ENCODE measurements at places on chromosomes 6 and 20.

- peak; percentile 57 for DNase-seq
Measured at GRCh38 chr6:41451039-41451438, 95.1 kb upstream of the FOXP4 start.

- no peak for DNase-seq
Measured at GRCh38 chr20:6632187-6632586, 135.3 kb upstream of the BMP2 start.

- DNase-seq = no peak
Measured at GRCh38 chr6:111057074-111057752, 30.1 kb upstream of the SLC16A10 start.

- DNase-seq = no peak
Measured at GRCh38 chr6:2545383-2546038, 205.2 kb downstream of the MYLK4 start.

- no peak for DNase-seq
Measured at GRCh38 chr20:50267041-50267865, 76.6 kb downstream of the CEBPB start.

GRCh38 chr6:24922170-24922569 lies 13.6 kb downstream of the RIPOR2 start:
- DNase-seq = no peak

DNA sequence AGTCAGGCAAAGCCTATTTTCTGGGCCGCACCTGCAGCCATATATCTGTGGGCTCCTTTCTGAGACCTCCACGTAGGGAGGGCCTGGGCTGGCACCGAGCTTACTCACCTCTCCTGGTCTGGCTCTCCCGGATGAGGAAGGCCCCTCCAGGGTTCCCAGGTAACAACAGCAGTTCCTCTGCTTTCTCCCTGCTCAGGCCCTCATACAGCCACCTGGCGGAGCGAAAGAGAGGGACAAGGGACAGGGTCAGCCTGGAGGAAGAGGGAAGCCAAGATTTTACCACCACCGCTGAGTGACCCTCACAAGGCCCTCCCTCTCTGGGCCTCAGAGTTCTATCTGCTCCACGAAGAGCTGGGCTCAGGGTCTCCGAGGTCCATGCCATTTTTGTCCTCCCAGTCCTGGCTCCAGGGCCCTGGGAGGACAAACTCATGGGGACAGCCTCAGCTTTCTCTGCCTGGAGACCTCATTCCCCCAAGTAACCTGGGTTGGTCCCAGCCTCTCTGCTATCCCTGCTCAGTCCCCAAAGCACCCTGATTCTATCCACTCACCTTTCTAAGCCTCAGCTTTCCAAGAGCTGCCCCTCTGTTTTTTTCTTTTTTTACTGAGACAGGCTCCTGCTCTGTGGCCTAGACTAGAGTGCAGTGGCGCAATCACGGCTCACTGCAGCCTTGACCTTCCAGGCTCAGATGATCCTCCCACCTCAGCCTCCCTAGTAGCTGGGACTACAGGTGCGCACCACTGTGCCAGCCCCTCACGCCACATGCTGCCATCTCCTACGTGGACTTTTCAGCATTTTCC lies 13.3 kb downstream of the SLA2 start:
- peak; percentile 59 for DNase-seq

GRCh38 chr6:11947575-11947974 lies 64.5 kb upstream of the HIVEP1 start:
- no peak for DNase-seq

GRCh38 chr6:2449572-2449940 lies 204.2 kb upstream of the GMDS start:
- no peak for DNase-seq

GRCh38 chr6:82025271-82025670 lies 222.3 kb downstream of the IBTK start:
- DNase-seq = no peak

- peak; percentile 37 for DNase-seq
Measured at GRCh38 chr20:41361757-41362747, 4.6 kb downstream of the EMILIN3 start.

- DNase-seq = no peak
Measured at GRCh38 chr6:168318579-168319278, 848 bp downstream of the DACT2 start.

- DNase-seq = no peak
Measured at GRCh38 chr20:51276296-51276695, 253.4 kb upstream of the KCNG1 start.

GRCh38 chr20:18571578-18571977 lies 4.3 kb downstream of the SMIM26 start:
- no peak for DNase-seq

GRCh38 chr6:129661536-129662405 lies 48.2 kb downstream of the ARHGAP18 start:
- DNase-seq = no peak

- DNase-seq = no peak
Measured at GRCh38 chr20:41380551-41381193, 14.1 kb upstream of the EMILIN3 start.

DNA sequence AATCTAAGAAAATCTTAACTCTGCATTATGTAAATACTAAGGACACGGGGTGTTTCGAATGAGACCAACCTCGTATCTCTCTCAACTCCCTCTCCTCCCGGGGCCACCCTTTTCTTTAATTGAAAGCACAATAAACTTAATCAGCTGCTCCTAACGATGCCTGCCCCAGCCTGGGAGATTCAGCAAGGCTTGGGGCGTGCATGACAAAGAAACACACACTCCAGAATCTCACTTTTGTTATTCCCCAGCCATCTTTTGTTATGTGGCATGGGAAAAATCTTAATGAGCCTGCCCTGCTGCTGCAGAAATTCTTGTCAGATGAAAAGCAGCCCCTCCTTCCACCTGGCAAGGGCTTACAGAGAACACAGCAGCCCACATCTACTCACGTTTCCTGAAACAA lies 117.4 kb downstream of the TTLL2 start:
- DNase-seq = peak; percentile 75

- DNase-seq = no peak
Measured at GRCh38 chr6:152176268-152176667, 368.8 kb downstream of the ESR1 start.

DNA sequence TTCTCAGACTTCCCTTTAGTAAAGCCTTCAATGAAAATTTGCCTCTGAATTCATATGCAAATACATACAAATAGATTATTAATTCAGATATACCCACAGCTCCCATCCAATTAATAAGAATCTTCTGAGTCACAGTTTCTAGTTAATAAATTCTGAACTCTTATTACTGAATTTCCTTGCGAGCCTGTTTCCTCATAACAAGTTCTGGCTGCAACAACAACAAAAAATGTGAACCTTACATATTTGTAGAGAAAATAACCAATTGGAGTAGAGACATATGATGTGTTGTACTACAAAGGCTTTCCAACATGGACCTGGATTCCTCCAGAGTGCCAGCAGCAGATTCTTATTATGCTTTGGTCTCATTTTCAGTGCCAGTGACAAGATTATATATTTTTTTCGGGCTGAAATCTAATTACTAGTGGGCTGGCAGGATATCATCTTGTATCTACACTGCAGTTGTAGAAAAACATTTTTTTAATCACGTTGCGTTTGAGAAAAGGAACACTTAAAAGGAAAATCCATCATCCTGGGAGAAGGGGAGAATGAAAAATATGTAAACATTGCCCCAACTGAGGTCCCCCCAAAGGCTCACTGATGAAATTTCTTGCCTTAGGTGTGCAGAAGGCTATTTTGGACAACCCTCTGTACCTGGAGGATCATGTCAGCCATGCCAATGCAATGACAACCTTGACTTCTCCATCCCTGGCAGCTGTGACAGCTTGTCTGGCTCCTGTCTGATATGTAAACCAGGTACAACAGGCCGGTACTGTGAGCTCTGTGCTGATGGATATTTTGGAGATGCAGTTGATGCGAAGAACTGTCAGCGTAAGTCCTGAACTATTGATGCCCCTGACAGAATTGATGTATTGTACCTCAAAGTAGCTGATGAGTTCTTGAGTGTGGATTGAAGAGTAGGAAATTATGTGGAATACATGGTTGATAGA lies 404.6 kb downstream of the LAMA2 start:
- DNase-seq = no peak

DNA sequence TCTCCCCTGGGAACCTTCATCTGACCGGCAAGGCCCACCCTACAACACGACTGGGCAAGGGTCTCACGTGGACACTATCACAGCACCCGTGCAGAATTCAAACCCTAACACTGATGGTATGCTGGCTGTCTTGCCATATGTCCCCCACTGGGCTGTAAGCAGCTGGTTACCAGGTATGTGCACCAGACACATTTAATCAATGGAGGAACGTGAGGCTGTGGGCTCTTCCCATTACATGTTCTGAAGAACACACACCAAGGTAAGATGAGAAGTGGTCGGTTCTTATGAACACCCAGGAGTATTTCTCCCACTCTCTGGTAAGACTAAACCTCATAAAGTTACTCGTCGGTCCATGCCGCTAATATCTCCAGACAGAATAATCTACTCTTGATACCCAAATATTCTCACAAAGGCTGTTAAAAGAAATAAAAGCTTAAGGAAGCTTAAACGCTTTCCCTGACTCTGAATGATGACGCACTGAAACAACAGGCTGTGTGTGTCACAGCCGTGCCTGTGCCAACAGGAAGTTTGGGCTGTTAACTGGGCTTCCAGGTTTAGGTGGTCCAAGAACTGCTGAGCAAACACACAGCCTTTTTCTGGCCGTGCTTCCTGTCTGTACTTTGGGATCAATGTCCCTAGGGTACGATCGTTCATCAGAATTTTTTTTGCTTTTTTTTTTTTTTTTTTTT lies 75.3 kb downstream of the SLC23A2 start:
- no peak for DNase-seq

- DNase-seq = no peak
Measured at GRCh38 chr20:60009318-60009717, 51.1 kb downstream of the CDH26 start.

DNA sequence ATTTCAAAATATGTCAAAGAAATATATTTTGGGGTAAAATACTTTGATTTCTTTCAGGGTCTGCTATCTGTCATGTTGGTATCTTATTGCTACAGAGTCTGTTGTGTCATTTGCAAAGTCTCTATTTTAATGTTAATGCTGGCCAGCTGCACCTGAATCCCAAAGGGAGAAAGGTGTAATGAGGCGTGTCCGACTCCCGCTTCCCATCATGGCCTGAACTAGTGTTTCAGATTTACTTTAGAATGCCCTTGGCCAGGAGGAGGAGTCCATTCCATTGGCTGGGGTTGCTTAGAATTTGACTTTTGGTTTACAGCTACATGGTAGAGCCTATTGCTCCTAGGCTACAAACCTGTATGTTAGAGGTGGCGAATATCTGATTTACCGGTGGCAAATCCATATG lies 69.3 kb downstream of the FAM50B start:
- no peak for DNase-seq

DNA sequence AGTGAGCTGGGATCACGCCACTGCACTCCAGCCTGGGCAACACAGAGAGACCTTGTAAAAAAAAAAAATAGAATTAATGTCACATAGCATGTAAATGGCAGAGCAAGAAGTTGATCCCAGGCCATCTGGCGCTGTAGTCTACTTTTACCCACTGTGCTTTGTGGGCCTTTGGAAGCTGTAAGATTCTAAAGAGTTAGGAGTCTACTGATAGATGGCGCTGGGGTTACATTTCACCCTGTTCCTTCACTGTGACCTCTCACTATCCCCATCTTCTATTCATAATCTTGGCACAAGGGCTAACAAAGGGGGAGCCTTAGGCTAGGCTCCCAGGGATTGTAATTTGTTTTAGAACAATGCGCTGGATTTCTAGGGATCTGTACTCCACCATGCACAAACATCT lies 24.4 kb downstream of the SIRPD start:
- DNase-seq = no peak

- DNase-seq = no peak
Measured at GRCh38 chr20:44098256-44098630, 88.7 kb downstream of the JPH2 start.

DNA sequence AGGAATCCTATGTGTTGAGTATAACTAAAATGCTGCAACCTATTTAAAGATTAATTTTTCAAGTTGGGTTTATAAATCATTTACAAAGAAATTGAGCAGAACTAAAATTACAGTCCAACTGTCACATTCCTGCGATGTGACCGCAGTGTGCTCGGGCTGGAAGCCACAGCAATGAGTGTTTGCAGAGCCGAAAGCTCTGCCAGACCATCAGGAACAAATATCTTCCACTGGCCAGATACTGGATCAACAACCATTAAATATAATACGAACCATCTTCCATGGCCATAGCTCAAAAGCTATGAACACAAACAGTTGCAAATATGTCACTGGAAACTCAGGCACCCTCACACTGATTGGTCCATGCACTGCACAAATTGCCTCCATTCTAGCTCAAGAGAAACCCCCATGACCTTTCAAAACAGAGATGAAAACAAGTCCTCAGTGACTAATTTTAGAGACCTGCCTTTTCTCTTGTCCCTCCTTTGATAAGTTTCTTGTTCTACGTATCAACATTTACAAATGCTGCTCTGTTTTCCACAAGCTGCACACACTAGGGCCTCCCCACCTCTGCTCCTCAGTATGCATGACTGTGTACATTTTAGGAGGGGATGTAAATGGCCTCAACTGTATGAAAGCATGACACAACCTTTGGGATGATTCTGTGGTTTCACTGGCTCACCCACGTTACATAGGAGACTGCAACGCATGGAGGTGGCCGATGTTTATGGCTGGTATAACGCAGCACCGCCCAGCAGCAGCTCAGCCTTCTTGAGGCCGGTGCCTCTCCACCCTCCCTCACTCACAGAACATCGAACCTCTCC lies 171.7 kb downstream of the WDR27 start:
- DNase-seq = no peak

- DNase-seq = no peak
Measured at GRCh38 chr6:34600796-34601195, 44.7 kb upstream of the SPDEF start.

- no peak for DNase-seq
Measured at GRCh38 chr6:2229742-2230141, 15.7 kb downstream of the GMDS start.

DNA sequence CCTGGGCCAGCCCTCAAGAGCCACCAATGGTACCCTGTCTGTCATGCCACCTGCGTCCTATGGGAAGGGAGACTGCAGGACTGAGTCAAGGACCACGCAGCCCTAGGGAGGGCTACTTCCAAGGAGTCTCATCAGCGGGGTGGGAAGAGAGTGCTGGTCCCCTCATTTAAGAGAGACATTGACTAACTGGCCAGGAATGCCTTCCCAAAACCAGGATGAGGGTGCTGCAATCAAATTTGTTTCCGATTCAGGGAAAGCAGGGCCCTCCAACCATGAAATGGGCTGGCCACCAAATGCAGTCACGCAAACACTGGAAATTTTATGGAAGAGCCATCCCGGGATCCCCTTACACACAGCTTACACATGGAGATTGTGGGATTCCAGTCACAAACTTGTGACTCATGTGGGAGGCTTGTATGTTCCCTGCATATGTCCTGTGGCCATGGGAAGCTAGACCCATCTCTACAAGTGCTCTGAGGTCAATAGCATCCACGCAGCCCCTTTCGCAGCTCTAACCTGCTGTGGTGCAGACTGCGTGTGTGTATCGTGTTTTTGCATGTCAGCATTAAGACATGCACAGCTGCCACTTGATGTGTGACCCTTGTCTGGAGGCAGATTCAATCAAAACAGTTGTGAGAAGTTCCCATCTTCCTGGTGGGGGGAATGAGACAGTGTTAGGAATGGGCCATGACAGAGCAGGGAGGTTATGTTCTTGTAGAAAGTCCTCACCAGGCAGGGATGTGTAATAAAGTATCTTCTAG lies 53.0 kb upstream of the CST7 start:
- no peak for DNase-seq

- DNase-seq = no peak
Measured at GRCh38 chr20:39155971-39156370, 193.8 kb downstream of the DHX35 start.

- no peak for DNase-seq
Measured at GRCh38 chr6:52317211-52317610, 32.7 kb upstream of the MCM3 start.

All from ecto neural progenitor cell (in vitro differentiated cells).